ENCODE measurements at places on chromosomes 4 and X.
A peak's percentile ranks its signal among the peaks of the same experiment; 100 is the strongest.

- no peak for DNase-seq
Observed at GRCh38 chr4:127000110-127000509, 632.6 kb upstream of the INTU start.

DNA sequence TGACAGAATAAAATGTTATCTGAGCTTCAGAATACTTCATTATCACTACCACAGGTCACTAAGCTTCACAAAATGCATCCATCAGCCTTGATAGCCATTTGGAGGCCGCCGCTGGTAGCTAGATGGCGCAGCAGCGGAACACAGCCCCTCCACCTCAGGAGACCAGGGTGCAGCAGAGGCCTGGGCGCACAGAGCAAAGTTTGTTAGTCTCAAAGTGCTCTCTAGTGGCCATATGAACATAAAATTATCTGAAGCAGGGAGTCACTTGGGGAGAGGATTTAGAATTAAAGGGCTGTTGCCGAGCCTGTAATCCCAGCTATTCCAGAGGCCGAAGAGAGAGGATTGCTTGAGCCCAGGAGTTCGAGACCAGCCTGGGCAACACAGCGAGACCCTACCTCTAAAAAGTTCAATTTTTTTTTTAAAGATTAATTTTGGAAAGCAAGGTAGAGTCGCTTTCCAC is 8.1 kb upstream of the DCTD start:
- DNase-seq: peak; percentile 38

- no peak for DNase-seq
Observed at GRCh38 chr4:137558951-137559350, 26.7 kb upstream of the PCDH18 start.

- DNase-seq: no peak
Observed at GRCh38 chr4:184911310-184911709, 85.5 kb upstream of the ACSL1 start.

GRCh38 chrX:20547611-20548051 is 280.9 kb upstream of the RPS6KA3 start:
- no peak for DNase-seq

- DNase-seq: no peak
Observed at GRCh38 chr4:82842593-82842992, 44.0 kb upstream of the SCD5 start.

- no peak for DNase-seq
Observed at GRCh38 chrX:39150220-39150619, 349.0 kb downstream of the MID1IP1 start.

GRCh38 chrX:11665168-11666111 is at the start of gene ARHGAP6:
ARHGAP6 (minus strand) TSS chrX:11665920; CDS start chrX:11664828, 1,092 bp downstream.
- DNase-seq: no peak

- DNase-seq: no peak
Observed at GRCh38 chr4:5942947-5943346, 50.1 kb upstream of the CRMP1 start.

DNA sequence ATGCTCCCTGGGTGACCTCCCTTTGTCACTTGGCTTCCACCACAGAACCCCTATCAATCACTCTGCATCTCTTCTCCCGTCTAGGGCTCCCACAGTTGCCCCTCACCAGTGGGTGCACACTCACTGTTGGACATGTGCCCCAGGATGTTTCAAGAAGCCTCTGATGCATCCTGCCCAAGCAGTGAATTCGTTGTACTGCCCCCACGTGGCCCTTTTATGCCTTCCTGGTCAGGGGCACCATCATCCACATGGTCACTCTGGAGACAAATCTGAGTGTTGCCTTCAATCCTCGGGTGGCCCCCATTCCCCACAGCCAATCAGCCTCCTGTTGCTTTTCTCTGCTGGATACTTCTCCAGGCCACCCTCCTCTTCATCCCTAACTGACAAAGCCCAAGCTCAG is 12.2 kb downstream of the ITIH6 start:
- no peak for DNase-seq

- DNase-seq: peak; percentile 19
Observed at GRCh38 chr4:153750197-153750817, 9.5 kb downstream of the RNF175 start.

DNA sequence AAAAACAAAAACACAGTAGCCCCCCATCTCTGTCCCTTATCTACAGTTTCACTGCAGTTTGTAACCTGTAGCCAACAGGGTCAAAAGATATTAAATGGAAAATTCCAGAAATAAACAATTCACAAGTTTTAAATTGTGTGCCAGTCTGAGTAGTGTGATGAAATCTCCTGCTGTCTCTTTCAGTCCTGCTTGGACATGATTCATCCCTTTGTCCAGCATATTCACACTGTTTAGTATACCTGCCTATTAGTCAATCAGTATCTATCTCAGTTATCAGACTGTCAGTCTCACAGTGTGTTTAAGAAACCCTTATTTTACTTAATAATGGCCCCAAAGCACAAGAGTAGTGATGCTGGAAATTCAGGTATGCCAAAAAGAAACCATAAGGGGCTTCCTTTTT is 21.9 kb downstream of the CNOT6L start:
- DNase-seq: no peak

DNA sequence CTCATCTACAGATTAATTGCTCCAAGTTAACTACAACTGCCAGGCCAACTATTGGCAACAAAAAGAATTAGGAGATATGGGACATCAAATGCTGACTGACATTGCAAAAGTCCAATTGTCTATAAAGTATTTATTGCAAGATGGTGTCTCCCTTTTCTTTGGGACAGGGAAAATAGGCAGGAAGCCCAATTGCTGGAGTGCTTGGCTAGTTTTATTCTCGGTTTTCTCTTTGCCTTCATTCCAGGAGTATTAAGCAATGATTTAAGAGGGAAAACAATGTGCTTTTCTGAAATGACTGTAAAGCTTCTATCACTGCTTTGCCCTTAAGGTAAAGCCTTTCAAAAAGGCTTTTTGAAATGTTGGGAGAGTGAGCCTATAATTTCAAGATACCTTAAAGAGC is 62.8 kb upstream of the DIAPH2 start:
- no peak for DNase-seq

- DNase-seq: no peak
Observed at GRCh38 chr4:82500435-82501153, 61.2 kb downstream of the TMEM150C start.

DNA sequence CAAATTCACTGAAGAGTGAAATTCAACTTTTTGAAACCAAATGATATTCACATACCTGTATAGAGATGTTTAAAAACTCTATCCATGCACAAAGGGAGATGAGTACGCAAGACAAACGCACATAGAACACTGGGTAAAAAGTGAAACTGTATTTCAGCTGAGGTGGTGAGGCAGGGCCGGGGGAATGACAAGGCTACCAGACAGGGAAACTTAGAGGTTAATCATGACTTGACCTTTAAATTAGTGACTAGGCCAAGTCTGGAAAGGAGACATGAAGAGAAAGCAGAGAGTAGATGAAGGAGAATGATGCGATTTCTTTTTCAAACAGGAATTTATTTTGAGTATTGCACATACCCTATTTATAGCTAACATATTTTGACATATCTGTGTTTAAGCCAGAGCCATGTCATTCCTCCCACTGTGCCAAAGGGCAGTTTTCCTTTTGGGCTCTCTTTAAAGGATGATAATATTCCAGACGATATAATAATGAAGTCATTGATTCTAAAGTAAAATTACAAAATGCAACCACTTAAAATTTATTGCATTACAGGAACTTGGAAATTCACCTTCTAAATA is 49.4 kb downstream of the ARHGEF6 start:
- no peak for DNase-seq

DNA sequence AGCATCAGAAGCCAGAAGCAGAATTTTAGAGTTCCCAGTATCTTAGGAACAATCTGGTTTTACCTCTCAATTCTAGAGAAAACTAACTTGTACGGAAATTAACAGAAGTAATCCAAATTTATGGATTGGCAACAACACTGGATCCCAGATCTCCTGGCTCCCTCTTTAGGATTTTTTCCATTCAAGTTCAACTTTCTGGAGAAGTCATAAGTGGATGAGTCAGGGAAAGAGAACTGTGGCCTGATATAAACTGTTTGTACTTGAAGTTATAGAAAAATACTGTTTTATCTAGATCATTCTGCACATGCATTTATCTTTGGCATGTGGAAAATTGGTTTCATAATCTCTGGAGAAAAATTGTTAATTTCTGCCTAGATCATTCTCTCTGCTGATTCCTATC is 380.4 kb downstream of the PCDH7 start:
- no peak for DNase-seq

GRCh38 chr4:147192679-147193078 is 247.0 kb upstream of the TTC29 start:
- DNase-seq: no peak

GRCh38 chrX:11111947-11112346 is 815 bp downstream of the HCCS start:
- DNase-seq: no peak

GRCh38 chr4:74378573-74378972 is 13.6 kb downstream of the EREG start:
- DNase-seq: no peak

DNA sequence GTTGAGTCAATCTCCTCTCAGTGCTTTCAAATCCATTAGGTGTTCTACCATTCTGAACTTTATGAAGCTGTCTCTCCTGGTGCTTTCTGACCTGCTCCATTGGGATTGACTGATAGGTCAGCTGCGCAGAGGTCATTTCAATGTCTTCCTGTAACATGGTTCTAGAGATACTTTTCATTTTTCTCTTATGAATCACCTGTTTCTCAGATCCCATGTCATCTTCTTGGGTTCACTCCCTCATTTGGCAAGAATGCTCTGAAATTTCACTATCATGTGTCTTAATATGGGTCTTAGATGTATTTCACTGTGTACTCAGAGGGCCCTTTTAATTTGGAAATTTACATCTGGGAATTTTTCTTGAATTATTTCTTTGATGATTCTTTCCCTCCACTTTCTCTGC is 13.8 kb upstream of the PGM2 start:
- DNase-seq: no peak

- DNase-seq: no peak
Observed at GRCh38 chr4:53376900-53377299, 541 bp upstream of the FIP1L1 start.

DNA sequence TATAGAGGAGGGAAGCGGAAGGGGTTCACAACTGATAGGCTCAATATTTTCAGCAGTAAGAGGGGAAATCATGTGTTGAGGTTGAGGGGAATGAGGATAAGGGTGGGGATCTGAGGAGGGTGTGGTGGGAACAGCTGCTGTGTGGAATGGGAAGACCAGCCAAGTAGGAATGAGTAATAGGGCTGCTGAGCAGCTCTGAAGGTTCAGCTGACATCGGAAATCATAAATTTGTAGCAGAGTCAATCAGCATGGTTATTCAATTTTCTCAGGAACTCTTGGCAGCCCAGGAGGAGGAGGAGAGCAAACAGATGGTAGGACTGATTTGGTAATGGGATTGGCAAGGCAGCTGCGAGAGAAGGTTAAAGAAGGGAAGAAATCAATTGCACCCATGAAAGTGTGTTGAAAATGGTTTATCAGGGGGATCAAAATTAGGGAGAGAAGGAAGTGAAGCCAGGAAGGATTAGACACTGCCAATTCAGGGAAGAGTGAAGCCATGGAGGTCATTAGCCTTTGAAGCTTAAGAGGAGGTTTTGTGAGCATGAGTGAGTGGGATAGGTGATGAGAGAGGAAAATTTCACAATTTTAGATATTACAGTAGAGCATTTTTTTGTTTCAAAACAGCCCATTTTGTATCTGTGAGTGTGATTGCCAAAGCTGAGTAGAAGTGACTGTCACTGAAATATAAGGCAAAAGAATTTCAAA is 82.6 kb downstream of the PCDH7 start:
- no peak for DNase-seq

DNA sequence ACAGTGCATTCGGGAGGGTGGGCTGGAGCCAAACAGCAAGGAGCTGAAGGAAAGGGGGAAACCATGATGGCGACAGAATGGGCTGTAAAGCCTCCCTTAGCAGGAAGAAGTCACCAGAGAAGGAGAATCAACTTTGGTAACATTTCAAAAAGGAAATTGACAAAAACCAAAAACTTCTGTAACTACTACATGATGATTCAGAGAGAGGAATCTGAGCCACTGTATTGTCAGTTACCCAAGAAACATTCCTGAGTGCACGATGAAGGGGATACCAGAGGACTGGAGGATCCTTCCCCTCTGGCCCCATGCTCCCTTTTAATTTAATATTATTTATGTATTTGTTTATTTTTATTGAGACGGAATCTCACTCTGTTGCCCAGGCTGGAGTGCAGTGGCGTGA is 26.3 kb downstream of the PDHA1 start:
- DNase-seq: no peak

DNA sequence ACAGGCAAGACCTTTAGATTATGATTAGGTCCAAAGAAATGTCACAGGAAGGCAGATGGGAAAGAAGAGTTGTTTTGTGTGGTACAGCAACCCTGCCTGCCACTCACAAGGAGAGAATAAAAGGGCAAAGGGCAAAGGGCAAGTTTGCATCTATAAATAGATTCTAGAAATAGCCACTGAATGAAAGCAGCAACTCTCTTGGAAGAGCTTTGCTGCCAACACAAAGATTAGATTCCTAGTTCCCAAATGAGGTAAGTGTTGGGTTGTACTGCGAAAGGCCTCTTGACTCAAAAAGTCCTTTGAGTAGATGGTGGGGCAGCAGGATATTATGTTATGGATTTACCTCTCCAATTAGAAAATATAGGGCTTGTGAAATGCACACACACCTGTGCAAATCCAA is 61.2 kb downstream of the MOSPD2 start:
- DNase-seq: no peak

GRCh38 chr4:183714626-183715025 is 55.5 kb downstream of the TRAPPC11 start:
- no peak for DNase-seq

DNA sequence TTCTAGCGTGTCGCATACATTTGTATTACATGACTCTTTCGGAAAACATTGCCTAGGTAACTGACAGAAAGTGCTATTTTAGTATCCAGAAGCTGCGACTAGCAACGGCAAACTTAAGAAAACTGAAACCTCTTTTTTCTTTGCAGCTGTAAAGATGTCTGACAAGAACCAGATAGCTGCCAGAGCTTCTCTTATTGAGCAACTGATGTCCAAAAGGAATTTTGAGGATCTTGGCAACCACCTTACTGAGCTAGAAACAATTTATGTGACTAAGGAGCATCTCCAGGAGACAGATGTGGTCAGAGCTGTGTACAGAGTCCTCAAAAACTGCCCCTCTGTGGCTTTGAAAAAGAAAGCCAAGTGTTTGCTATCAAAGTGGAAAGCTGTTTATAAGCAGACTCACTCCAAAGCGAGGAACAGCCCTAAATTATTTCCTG is 9.4 kb downstream of the TCEANC start:
- no peak for DNase-seq

DNA sequence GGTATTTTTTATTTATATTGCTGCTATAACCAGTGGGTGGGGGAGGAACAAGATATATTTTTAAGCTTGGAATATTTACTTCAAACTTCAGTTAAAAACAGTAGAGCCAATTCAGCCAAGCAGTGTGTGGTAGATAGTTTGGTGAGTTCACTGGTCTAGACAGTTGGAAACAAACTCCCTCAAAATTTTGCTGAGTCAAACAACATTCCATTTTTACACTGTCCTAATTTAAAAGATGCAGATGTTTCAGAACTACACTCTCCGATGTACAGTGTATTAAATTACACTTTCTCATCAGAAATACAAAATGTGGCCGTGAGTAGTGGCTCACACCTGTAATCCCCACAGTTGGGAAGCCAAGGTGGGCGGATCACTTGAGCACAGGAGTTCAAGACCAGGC is 23.3 kb downstream of the PRKX start:
- no peak for DNase-seq

- no peak for DNase-seq
Observed at GRCh38 chr4:152460488-152460887, 75.4 kb downstream of the FBXW7 start.

Measured in activated CD8-positive, alpha-beta memory T cell treated with anti-CD3 and anti-CD28 coated beads for 4 hours (primary cell).